ENCODE measurements at places on chromosomes 1 and 21.

- DNase-seq = no peak
Measured at GRCh38 chr1:182330303-182330702, 61.3 kb downstream of the GLUL start.

DNA sequence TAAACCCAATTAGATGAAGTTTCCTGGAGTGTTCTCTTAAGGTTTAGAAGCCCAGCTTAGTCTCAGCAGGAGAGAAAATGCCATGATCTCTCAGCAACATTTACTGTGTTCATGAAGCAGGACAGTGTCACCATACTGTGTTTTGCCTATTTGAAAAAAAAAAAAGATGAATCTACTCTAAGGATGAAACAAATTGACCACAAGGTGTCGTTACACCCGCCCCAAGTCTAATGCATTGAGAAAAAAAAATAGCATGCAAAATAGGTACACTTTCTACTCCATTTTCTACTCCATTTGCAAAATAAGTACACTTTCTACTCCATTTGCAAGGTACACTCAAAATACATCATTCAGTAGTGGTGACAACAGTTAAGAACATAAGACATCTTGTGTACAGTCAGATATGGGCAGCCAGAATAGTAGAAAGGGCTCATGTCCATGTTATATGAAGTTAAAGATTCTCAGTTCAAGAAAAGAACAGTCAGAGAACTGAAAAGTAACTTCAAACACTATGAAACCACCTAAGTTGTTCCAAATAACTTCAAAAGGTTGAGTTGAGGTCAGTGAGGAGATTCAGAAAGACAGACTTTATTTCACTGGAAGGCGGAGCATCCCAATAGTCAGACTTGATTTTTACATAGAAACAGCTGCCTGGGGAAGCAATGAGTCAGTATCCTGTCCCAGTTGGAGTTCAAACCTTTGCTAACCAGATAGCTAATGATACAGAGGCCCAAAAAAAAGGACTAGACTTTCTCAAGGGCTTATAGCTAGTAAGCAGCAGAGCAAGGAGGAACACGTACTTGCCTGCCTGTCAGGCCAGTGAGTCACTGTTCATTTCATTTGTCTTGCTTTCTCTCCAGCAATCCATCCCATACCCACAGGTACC is 13.3 kb downstream of the PLPPR5 start:
- DNase-seq = no peak

- no peak for DNase-seq
Measured at GRCh38 chr1:1832166-1832565, 53.9 kb upstream of the NADK start.

DNA sequence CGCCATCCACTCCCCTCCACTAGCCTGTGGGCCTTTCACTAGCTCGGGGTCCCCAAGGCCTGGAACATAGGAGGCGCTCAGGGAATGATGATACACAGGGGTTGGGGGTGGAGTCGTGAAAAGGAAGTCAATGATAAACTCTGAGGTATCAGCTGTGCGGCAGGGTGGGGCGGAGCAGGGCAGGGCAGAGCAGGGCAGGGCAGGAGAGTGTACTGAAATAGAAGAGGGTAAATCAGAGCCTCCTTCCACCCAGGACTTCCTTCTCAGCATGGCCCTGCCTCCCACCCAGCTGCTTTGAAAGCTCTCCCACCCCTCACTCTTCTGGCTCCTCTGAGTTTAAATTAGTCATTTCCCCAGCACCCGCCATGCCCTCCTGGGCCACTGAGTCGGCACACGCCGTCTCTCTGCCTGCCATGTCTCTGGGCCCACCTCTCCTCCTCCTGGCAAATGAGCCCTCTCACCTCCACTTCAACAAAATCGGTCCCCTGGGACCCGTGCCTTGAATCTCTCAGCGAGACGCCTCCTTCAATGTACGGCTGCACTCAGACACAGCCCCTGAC is 16.9 kb downstream of the CAPZB start:
- peak; percentile 64 for DNase-seq

DNA sequence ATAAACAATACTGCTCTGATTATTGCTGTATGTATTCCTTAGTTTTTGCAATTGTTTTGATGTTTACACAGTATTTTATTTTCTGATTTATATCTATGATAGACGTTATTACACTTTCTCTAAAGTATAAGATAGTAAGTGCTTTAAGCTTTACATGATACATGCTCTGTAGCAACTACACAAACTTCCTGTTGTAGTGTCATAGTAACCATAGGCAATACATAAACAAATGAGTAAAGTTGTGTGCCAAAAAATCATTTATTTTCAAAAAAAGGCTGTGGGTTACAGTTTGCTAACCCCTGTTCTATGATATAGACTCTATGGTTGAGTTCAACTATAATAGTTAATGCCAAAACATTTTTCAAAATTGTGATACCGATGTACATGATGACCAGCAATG is 1156.4 kb downstream of the AMY1C start:
- no peak for DNase-seq

DNA sequence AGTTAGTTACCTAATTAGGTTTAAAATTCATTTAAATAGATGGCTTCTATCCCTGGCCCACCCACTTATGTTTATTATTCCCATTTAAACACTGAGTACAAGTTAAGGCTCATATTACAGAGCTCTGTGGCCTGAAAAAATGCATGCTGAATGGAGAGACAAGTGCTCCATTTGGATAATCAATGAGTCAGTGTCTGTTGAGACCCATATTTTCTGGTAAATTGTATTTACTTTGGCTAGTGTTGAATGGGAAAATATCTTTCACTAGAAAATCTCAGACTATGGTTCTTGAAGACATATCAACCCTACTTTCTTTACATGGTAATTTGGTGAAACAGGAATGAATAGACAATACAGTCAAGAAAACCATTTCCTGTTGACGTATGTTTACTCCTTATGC is 356.0 kb downstream of the S1PR1 start:
- DNase-seq = no peak

DNA sequence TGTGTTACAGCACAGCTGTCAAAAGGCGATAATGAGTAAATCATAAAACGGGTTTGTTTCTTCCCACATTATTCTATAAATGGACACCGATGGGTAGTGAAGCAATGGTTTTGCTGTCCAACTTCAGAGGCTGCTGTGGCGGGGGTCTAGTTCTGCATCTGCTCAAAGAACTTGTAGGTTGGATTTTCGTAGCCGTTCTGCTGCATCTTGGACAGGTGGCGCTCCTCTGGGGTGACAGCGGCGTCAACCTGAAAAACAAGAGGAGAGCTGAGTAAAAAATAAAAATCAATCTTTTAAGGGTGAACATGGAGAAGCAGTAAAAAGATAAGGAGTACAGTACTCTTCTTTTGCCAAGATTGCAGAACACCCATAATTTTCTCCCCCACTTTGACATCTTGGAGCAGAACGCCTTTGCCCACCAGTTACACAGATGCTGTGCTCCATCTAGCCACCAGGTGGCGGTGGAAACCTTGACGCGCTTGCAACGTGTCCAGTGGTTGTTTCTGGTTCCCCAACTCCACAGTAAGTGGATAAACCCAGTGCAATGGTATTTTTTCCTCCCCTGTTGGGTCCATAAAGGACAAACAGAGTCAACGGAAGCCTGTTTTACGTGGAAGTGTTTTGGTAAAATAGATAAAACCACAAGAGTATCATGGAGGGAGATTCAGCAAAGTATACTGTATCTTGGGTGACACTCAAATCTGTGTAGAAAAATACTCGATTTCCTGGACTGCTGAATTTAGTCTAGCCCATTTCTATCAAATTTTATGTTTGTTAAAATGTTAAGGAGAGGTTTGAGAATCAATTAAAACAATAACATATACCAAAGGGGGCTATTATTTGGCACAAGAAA is 147.0 kb downstream of the GABPA start:
- DNase-seq = peak; percentile 44

DNA sequence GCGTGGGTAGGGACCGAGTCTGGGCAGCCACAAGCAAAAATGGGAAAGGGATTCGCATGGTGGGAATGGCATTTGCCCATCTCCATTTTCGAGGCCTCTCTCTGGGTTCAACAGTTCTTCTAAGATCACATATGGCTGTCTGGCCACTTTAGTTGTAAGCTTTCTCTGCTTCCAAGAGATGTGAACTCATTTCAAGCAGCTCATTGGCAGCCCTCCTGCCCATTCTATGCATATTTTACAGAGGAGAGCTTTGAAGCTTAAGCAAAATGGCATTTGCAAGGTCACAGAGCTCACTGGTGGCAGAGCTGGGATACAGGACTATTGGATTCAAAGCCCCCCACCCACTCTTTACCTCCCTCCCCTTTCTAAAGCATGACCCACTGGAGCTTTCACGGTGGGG is 93.7 kb downstream of the HHIPL2 start:
- DNase-seq = no peak

GRCh38 chr1:235642011-235642942 is 7.3 kb downstream of the GNG4 start:
- peak; percentile 70 for DNase-seq

- no peak for DNase-seq
Measured at GRCh38 chr1:173479649-173480048, 2.5 kb downstream of the PRDX6 start.

DNA sequence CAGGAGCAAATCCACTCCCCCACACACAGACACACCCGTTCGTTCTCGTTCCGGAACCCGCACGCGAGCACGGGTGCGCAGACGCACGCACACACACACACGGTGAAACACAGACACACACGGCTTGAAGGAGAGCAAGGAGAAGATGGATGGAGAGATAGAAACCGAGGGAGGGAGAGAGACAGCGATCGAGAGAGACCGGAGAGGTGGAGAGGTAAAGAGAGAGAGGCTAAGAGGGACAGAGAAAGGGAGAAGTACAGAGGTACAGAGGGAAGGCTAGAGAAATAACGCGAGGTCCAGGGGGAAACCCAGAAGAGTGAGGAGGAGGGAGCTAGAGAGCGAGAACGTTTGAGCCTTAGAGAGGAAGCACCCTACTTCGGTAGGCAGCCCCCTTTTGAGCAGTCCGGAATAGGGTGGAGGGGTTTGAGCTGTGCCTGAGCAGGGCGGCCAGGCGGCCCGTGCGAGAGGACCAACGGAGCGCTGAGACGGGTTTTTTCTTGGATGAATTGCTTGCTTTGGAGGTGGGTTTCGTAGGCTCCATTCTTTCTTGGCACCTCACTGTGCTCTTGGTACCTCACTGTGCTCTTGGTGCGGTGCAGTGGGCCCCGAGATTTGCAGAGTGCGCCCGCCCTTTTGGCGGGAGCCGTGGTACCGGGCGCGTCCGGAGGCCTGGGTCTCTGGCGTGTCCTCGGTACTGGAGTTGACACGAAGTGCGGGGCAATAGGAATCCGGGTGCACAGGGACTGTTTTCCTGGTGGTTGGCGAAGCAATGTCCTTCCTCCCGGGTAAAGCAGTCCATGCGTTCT is 88.4 kb upstream of the RHOU start:
- no peak for DNase-seq

GRCh38 chr1:34455121-34455520 is 278.4 kb downstream of the C1orf94 start:
- no peak for DNase-seq

DNA sequence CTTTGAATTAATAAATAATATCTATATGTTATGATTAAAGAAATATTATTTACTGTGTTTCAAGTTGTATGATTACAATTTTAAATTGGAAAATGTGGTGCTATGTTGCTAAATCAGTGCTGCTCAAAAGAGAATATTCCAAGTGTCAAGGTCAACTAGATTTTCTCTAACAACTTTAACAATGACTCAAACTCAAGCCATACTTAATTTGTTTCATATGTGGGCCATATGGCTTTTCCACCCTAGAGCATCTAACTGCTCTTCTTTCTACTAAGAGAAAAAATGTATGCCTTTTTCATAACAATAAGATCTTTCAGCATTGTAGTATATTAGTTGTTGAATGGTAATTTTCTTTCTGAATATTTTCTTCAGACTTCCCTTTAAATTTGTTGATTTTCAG is 8.3 kb upstream of the SYT14 start:
- DNase-seq = no peak

GRCh38 chr1:19257178-19257914 is 5.7 kb downstream of the MRTO4 start:
- DNase-seq = no peak

- DNase-seq = no peak
Measured at GRCh38 chr1:170247751-170248521, 102.2 kb downstream of the NTMT2 start.

GRCh38 chr1:247296599-247297180 is 35.0 kb downstream of the ZNF496 start:
- no peak for DNase-seq

GRCh38 chr1:214475331-214475730 is 76.1 kb downstream of the PTPN14 start:
- DNase-seq = no peak

GRCh38 chr21:42687796-42688195 is 34.4 kb downstream of the PDE9A start:
- DNase-seq = no peak

GRCh38 chr1:174686213-174686612 is 238.4 kb downstream of the GPR52 start:
- no peak for DNase-seq

DNA sequence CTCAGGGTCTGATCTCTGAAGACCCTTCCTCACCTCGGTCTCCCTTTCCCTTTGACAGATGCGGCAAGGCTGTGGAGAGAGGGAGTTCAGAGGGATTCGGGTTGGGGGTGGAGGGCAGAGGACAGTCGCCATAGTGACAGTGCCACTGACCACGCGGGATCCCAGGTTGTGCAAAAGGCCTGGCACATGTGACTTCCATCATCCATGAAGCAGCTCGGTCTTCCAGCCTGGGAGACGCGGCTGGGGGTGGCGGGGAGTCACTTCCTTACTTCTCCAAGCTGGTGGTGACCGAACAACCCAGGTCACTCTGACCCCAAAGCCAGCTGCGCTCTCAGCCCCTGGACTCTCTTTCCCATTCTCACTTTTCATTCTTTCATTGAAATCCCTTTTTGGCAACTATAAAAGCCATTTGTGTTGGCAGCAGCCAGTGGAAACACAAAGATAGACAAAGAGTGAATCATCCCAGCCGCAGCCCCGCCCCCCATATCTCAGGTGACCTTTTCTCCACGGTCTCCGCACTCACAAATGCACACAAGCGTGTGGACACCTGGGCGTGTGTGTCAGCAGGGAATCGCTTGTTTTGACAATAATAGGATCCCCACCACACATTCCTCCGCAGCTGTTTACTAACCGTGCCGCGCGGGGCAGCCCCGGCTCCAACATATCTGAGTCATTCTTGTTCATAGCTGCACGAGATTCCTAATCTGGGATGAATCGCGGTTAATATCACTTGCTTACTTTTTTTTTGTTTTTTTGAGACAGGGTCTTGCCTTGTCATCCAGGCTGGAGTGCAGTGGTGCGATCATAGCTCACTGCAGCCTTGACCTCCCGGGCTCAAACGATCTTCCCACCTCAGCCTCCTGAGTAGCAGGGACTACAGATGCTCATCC is 68.3 kb downstream of the DHRS3 start:
- no peak for DNase-seq

DNA sequence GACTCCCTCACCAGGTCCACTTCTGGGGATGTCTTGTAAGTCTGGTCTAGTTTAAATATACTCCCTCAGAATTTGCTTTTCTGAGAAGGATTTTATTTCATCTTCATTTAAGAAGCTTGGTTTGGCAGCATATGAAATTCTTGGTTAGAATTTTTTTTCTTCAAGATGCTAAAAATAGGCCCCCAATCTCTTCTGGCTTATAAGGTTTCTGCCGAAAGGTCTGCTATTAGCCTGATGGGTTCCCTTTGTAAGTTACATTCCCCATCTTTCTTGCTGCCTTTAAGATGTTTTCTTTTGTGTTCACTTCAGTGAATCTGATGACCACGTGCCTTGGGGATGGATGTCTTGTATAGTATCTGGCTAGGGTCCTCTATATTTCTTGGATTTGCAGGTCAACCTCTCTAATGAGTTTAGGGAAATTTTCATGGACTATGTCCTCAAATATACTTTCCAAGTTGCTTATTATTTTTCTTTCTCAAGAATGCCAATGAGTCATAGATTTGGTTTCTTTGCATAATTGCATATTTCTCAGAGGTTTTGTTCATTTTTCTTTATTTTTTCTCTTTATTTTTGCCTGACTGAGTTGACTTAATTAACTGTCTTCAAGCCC is 19.4 kb downstream of the TCP10L start:
- DNase-seq = no peak
